Spinal cord (tissue), 10 donors: ENCODE measurements at places on chromosomes 1 and 21. TPM values are rescaled to one million over a fixed set of nuclear protein-coding genes. Genes with fewer than 3 reads are reported as not detected.
A peak's percentile ranks its signal among the peaks of the same experiment; 100 is the strongest.

Gene GRIK1
- 35.0 TPM for polyA plus RNA-seq

Gene GRHL3
- polyA plus RNA-seq: 2.9 TPM

Gene ADCY10
- 0.32 TPM for polyA plus RNA-seq

DNA sequence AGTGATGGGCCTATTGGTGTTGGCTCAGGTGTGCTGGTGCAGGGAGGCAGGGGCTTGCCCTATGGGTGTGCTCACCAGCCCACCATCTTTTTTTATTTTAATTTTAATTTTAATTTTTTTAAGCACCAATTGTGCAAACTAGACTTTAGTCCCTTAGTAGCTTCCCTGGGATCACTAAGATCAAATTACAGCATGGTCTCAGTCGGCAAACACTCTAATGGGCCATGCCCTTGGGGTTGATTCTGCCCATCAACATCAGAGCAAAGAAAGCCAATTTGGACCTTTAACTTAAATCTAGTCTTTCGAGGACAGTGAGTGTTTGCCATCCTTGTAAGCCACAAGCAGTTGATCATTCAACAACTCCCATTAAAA lies 64.7 kb upstream of the KCNE2 start:
- no peak for DNase-seq

DNA sequence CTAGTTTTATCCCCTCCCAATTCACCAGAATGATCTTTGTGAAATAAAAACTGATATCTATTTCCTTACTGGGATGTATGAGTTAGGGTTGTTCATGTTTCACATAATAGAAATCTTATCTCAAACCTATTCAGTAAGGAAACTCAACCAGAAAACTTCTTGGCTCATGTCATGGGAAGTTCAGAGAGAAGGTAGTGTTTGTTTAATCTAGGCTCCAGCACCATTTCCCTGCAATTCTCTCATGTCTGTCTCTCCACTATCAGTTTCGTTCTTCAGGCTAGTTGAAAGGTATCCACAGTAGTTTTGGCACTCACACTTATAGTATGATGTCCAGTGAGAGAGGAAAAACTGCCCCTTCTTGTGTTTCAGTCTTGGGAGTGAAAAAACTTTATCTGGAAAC lies 34.6 kb upstream of the UHMK1 start:
- no peak for DNase-seq

DNA sequence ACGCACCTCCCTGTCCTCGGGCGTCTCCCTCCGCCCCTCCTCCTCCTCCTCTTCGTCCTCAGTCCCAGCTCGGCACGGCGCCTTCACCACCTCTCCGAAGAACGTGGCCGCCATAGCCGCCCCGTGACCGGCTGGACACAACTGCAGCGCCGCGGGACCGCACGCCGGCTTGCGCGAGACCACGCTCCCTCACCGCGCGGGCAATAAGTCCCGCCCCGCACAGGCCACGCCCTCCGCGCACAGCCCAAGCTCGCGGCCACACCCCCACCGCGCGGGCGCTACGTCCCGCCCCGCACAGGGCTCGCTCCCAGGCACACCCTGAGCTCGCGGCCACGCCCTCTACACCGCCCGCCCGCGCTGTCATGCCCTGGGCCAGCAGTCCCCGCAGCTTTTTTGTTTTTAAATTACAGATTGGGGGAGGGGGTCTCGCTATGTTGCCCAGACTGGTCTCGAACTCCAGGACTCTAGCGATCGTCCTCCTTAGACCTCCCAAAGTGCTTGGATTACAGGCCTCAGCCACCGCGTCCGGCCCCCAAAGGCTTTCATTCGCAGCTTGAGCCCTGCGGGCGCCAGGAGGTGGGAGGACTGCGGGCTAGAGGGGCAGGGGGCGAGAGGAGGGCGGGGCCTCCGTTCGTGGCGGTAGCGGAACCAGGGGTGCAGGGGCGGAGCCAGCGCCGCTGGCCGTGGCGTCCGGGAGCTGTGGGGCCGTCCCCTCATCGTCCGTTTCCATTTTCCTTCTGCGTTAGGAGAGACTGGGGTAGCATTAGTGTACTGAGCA lies at the start of gene PSMG1:
TSS of gene PSMG1 (minus strand) at position 180 of the 778 bp plus-strand sequence. CDS start at position 114, 66 bp downstream.
- DNase-seq: peak; percentile 75

GRCh38 chr1:18072066-18072465 lies 35.5 kb upstream of the IGSF21 start:
- DNase-seq: no peak

Gene HSF2BP
- polyA plus RNA-seq: 1.5 TPM

GRCh38 chr1:30856260-30856790 lies 52.2 kb downstream of the SDC3 start:
- no peak for DNase-seq

- no peak for DNase-seq
Measured at GRCh38 chr1:37940299-37940947, 6.4 kb downstream of the INPP5B start.

Gene RAD54L
- polyA plus RNA-seq: 8.5 TPM

DNA sequence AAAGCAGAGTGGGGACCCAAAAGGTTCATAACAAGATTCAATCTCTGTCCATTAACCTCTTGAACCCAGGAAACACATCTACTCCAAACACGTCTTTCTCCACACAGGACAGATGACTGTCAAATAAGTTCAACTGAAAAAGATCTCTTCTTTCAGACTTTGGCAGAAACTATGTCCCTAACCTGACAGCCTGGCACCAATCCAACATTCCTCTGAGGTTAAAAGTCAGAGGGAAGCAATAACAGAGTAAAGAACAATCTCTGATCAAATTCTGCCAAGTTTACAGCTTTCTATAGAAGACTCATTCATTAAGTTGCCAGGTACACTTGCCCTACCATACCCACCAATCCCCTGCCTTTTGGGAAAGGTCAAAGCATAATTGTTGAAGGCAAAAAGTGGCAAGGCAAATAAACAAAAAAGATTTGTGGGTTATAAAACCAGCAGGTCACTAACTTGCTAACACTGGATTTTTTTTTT lies 31.9 kb downstream of the OTUD7B start:
- DNase-seq: no peak

Gene HHIPL2
- 2.0 TPM for polyA plus RNA-seq

DNA sequence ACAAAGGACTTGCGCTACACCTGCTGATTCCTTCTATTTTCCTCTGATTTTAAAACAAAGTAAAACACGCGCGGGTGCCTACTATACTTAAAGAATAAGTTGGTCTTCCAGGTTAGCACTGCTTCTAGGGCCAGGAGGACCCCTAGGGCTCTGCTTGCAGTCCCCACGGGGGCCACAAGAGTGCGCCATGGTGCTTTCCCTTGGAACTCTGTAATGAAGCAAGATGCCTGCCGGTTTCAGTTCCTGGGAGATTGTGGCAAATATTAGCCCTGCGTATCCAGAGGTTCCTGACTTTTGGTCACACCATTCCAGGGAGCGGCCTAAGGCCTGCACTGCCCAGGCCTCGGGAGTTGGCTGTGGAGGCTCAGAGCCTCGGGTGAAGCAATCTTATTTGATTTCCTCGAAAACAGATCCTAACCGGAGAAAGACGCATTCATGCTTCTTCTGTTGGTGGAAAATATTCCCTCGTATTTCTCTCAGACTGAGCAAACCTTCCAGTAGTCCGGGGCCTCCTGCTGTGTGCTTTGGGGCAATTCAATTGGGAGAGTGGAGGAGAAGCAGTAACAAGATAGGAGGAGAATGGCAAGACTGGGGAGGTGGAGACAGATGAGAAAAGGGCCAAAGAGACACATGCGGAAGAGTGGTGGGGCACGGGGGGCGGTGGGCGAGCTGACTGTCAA lies 25.3 kb downstream of the ADAM30 start:
- peak; percentile 46 for DNase-seq

DNA sequence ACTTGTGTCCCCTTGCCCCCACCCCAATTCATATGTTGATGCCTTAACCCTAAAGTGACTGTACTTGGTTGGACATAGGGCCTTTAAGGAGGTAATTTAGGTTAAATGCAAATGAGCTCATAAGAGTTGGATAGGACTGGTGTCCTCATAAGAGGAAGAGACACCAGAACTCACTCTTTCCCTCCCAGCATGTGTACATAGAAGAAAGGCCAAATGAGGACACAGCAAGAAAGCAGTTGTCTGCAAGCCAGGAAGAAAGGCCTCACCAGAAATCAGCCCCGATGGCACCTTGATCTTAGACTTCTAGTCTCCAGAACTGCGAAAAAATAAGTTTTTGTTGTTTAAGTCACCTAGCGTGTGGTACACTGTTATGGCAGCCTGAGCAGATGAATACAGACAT lies 45.5 kb downstream of the RAB3GAP2 start:
- DNase-seq: no peak

Gene FCRL2
- not detected for polyA plus RNA-seq

DNA sequence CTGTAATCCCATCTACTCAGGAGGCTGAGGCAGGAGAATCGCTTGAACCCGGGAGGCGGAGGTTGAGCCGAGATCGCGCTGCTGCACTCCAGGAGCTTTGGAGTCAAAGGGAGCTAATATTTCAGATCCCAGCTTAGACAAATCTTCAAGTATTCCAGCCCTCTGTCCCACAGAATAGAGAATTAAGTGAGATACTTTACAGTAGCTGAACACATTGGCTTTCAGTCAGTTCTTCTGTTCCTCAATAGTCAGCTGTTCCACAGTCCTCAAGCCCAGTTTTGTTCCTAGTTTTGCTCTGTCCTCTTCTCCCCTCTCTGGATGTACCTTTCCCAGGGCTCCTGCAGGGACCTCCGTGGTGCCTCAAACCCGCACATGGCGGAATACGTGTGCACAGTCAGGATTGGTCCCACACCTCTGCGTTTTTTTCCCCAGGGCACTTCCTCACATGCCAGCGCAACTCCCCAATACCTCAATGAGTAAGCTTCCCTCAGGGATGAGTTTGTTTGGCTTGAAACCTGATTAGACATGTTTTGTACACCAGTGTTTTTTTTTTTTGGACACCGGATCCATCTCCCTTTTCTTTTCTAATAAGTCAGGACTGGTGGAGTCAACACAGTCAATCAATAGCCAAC lies 1.2 kb downstream of the MFN2 start:
- no peak for DNase-seq

DNA sequence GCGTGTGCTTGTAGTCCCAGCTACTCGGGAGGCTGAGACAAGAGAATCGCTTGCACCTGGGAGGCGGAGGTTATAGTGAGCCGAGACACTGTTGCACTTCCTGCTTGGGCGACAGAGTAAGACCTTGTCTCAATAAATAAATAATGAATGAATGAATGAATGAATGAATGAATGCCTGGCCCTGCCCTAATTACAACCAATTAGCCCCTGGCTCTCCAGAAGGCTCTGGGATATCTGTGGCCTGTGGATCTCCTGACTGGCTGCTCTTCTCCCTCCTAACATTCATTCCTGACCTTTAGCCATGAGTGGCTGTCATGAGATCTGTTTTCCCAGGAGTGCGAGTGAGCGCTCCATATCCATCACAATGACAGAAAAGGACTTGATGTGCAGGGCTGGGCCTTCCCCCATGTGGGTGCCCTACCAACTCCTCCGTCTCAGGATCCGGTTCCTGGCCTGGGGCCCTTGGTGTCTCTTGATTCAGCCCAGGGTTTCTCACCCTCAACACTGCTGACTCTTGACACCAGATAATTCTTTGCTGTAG lies 243.6 kb upstream of the TMEM51 start:
- no peak for DNase-seq

DNA sequence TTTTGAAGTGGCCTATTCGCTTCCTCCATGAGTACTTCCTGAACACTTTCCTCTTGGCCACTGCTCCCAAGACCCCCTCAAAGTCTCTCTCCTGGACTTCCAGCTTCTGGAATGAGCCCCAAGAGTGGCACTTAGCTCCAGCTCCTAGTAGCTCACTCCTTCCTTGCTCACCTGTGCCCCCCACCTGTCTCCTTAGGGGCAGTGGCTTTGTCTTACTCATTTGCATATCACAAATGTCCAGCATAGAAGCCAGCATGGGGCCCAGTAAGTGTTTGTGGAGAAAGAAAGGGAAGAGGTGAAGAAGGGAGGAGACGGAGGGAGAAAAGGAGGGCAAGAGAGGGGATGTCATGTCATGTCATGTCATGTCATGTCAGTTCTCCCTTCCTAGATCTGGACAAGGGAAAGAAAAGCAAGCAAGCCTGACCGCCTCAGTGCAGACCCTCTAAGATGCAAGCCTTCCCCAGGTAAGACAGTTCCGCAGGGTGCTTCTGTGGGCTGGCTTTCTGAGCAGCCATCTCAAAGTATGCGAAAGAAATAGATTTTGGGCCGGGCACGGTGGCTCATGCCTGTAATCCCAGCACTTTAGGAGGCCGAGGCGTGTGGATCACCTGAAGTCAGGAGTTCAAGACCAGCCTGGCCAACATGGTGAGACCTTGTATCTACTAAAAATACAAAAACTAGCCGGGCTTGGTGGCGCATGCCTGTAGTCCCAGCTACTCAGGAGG lies 6.9 kb upstream of the MX1 start:
- no peak for DNase-seq

Gene VCAM1
- 61.0 TPM for polyA plus RNA-seq

- DNase-seq: no peak
Measured at GRCh38 chr1:100390531-100390930, 38.2 kb downstream of the CDC14A start.

GRCh38 chr1:36762174-36762573 lies 272.1 kb downstream of the GRIK3 start:
- no peak for DNase-seq

DNA sequence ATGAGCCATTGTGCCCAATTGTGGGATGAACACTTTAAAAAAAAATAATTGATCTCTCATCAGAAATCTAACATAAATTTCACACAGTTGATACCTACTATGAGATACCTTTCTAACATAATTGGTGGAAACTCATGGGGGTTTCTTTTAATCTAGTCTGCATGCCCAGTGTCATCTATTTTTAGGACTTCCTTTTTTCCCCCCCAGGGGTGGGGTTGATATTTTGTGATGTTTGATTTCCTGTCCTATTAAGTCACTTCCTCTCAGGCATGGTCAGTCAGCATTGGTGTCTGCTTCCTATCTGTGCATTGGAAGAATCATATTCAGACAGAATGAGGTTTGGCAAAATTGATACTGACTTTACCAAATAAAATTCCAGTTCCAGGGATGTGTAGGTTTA lies 21.5 kb downstream of the NFYC start:
- no peak for DNase-seq

- DNase-seq: no peak
Measured at GRCh38 chr1:66747501-66747900, 4.8 kb upstream of the DYNLT5 start.

GRCh38 chr1:116415699-116416533 lies 42.9 kb downstream of the ATP1A1 start:
- no peak for DNase-seq

Gene CGN
- 6.9 TPM for polyA plus RNA-seq

GRCh38 chr1:164740000-164740526 lies 181.1 kb downstream of the PBX1 start:
- DNase-seq: no peak

DNA sequence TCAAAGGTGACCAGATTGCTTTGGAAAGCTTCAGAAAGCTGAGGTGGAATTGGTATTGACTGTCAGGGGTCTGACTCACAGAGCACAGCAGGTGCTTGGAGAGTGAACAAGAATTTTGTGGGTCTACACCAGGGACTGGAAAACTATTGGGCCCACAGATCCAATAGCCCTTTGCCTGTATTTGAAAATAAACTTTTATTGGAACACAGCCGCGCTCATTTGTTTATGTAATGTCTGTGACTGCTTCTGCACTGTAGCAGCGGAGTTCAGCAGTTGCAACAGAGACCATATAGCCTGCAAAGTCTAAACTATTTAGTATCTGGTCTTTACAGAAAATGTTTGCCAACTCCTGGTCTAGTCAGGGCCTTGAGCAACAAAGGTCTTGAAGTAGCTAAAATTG lies 315.6 kb downstream of the NFIA start:
- no peak for DNase-seq

- no peak for DNase-seq
Measured at GRCh38 chr1:24966724-24967346, 36.8 kb upstream of the RUNX3 start.
